ENCODE measurements at places on chromosomes 16 and 17.

DNA sequence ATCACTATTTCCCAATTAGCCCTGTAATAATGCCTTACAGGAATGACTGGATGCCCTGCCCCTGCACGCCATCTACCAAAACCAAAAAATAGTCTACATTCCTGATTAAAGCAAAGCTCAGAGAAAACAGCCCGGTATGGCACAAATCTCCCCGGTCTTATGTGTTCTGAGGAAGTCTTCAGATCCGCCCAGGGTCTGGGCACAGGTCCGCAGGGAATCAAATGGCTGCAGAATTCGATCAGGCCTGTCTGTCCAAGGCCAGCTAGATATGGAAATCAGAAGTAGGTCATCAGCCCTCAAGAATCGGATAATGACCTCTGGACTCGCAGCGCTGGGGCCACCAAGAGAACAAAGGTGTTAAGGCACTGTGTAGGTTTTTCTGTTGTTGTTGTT, 171.0 kb downstream of the ZFHX3 start:
- DNase-seq, result no peak

DNA sequence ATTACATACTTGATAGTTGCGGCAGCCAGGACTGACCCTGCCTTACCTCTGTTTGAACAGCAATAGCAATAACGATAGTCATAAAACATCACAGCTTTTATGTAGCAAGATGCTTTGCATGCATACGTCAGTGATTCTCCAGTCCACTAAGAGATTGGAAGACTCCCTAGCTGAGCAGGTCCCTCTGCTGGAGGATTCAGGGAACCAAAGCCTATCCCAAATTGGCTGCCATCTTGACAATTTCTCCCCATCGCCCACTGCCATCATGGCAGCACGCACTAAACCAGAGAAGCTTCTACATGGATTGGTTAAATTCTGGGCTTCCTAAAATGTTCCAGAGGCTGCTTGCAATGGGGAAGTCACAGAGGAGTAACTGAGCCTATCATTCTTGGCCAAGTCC, 360.6 kb upstream of the XYLT1 start:
- DNase-seq, result peak; percentile 20

GRCh38 chr16:53495325-53495724, 7.7 kb downstream of the AKTIP start:
- peak; percentile 12 for DNase-seq

DNA sequence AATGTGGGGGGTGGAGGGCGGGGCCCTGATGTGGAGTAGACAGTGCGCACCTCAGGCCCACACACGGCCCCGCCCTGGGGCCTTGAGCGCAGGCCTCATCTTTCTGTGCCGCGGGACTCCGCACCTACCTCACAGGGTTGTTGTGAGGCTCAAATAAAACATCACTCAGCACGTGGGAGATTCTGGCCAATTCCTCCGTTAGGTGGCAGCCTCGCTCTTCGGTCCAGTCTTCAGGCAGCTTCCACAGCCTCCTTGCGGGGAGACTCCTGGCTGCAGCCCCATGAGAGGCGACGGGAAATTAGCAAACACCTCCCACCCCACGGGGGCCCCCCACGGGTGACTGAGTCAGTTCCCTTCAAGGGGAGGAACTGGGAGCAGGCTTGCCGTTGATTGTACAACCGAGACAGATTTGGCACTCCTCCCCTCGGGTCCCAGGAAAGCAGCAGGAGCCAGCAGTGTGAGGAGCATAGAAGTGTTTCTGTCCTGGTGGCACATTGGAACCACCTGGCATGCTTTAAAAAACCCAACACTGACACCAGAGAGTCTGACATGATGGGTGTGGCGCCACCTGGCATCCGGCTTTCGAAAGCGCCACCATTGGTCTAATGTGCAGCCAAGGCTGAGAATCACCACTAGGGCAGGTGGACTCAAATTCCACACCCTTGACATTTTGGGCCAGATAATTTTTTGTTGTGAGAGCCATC, 7.6 kb downstream of the MRM1 start:
- peak; percentile 49 for DNase-seq

Data from GM23248 (cell line).